ENCODE measurements at places on chromosomes 2 and 18. TPM values are rescaled to one million over a fixed set of nuclear protein-coding genes. Genes with fewer than 3 reads are reported as not detected.

GRCh38 chr2:134117676-134118075, 136.2 kb upstream of the MGAT5 start:
- DNase-seq: no peak

DNA sequence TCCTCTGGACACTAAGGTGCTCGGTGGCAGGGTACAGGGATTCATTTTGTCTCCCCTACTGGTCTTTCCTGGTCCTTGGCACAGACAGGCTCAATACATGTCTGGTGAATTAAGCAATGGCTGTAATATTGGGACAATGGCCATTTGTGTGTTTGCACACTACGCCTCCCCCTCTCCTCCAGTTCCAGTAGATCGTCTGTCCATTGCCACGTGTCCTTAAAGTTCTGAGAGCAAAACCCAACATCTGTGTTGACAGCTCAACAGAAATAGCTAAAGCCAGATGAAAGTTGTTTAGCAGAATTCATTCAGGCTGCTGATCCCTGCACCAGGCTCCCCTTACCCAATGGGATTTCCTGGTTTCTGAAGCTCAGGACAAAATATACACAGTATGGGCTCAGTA, 9.0 kb upstream of the FABP1 start:
- peak; percentile 4 for DNase-seq

- no peak for DNase-seq
Observed at GRCh38 chr2:225994748-225995405, 595.4 kb downstream of the NYAP2 start.

GRCh38 chr2:230439590-230439989, 23.6 kb downstream of the SP100 start:
- no peak for DNase-seq

DNA sequence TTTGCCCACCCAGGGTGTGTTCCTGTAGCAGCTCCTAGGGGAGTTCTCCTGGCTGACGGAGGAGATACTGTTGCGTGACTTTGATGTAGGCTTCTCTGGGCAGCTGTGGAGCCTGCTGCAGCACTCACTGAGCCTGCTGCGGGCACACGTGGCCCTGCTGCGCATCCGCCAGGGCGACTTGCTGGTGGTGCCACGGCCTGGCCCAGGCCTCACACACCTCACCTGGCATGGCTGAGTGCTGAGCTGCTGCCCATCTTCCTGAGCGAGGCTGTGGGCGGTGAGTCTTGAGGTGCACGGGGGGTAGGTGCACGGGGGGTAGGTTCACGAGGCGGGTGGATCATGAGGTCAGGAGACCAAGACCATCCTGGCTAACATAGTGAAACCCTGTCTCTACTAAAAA, 191.7 kb downstream of the ANKRD36C start:
- DNase-seq: no peak

- DNase-seq: no peak
Observed at GRCh38 chr2:175605640-175606009, 396.4 kb downstream of the LNPK start.

DNA sequence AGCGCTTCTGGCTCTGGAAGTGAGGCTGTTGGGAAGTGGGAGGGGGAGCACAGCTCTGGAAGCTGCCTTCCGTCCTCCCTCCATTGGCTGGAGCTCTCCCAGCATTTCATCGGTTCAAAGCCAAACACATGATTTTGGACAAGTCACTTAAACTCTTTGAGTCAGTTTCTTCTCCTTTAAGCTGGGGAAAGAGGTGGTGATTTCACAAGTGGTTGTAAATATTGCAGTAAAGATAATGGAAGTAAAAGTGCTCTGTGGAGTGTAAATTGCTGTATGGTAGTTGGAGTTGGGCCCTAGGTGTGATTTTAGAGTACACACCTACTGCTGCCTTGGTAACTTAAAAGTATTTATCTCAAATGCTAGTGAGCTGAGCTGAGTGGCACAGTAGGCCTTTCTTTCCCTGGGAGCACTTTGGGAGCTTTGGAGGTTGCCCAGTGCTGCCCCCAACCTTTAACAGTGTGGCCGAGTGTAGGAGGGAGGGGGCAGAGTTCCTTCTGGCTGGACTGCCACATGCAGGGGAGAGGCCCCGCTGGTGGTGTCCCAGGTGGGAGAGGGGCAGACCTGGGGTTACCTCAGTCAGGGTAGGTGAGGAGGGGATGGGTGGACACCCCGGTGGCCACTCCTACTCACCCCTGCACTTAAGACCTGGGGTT, 54.7 kb downstream of the ASAP2 start:
- DNase-seq: no peak

Gene ST6GAL2
- total RNA-seq: 148 TPM

Gene ACTG2
- 0.62 TPM for total RNA-seq

Gene MYO3B
- total RNA-seq: 0.16 TPM

Gene GRB14
- 24.0 TPM for total RNA-seq

Gene RAB6C
- 0.78 TPM for total RNA-seq
